Hematopoietic multipotent progenitor cell treated with erythropoietin and hydrocortisone succinate and interleukin-3 and kit ligand, for 6 days (in vitro differentiated cells): ENCODE measurements at places on chromosomes 4 and X.
A peak's percentile ranks its signal among the peaks of the same experiment; 100 is the strongest.

GRCh38 chr4:155887847-155888570, 15.5 kb upstream of the TDO2 start:
- no peak for DNase-seq

- DNase-seq: peak; percentile 90
Measured at GRCh38 chr4:184343502-184344177, 126.0 kb upstream of the ENPP6 start.

- no peak for DNase-seq
Measured at GRCh38 chr4:182179105-182179504, 64.1 kb upstream of the TENM3 start.

DNA sequence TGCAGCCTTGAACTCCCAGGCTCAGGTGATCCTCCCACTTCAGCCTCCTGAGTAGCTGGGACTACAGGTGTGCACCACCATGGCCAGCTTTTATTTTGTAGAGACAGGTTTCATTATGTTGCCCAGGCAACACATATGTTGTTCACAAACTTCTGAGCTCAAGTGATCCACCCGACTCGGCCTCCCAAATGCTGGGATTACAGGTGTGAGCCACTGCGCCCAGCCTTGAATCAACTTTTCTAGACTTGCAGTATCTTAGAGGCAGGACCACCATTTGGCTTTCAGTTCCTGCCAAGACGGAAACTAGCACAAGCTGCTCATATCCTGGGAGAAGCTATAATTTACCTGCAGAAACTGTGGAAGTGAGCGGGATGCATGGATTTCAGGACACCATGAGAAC, 19.9 kb downstream of the NAT8L start:
- no peak for DNase-seq

DNA sequence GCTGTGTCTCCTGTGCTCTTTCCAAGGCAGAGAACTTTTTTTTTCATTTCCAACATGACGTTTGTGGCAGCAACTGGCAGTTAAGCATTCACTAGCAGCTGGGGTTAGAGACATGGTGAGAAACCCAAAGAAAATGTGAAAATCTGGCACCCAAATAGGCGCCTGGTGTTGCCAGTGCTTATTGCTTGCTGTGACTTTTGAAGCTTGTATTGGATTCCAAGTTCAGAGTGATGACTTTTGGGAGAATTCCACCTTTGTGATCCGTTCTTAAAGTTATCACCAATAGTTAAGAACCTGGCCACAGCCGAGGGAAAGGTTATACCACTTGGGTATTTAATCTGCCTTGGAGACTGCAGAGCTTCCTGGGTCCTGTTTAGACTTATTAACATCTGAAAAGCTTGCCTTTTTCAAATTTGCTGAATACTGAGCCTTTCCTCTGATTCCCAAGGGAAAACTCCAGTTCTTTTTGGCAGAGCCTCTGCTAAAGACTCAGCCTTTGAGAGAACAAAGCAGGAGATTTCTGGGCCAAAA, 101.0 kb downstream of the OPHN1 start:
- DNase-seq: no peak

- DNase-seq: no peak
Measured at GRCh38 chrX:112888916-112889315, 48.3 kb upstream of the AMOT start.

GRCh38 chrX:80216086-80216485, 201.5 kb downstream of the TBX22 start:
- DNase-seq: no peak
